ENCODE measurements at places on chromosomes 12 and 14.

DNA sequence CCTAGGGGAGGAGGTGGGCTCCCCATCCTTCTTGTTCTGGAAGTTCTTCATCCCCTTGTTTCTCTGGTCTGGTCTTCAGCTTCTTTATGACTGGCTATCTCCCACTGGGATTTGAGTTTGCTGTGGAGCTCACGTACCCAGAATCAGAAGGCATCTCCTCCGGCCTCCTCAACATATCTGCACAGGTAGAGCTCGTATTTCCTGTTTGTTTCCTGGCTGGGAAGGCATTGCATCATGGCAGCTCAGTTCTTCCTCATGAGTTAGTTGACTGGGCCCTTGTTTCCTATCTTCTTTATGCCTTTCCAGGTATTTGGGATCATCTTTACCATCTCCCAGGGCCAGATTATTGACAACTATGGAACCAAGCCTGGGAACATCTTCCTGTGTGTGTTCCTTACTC, 19.8 kb downstream of the ERG28 start:
- no peak for DNase-seq

GRCh38 chr14:93903342-93904184, 23.6 kb upstream of the FAM181A start:
- no peak for DNase-seq

GRCh38 chr12:102302553-102302952, 104.9 kb upstream of the PMCH start:
- no peak for DNase-seq

DNA sequence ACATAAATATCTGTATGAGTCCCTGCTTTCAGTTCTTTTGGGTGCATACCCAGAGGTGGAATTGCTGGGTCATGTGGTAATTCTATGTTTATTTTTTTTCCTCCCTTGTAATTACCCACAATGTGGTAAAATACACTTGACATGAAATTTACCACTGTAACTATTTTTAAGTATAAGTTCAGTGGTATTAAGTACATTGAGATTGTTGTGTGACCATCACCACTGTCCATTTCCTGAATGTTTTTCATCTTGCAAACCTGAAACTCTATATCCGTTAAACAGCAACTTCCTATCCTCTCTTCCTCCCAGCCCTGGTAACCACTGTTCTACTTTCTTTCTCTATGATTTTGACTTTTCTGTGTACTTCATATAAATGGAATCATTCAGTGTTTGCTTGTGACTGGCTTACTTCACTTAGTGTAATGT, 51.4 kb downstream of the BORCS5 start:
- DNase-seq, result no peak

GRCh38 chr12:92065018-92065499, 80.6 kb downstream of the BTG1 start:
- peak; percentile 48 for DNase-seq

GRCh38 chr12:11669348-11669747, 19.9 kb downstream of the ETV6 start:
- no peak for DNase-seq

- DNase-seq, result no peak
Measured at GRCh38 chr14:40074169-40074568, 641.9 kb upstream of the FBXO33 start.

DNA sequence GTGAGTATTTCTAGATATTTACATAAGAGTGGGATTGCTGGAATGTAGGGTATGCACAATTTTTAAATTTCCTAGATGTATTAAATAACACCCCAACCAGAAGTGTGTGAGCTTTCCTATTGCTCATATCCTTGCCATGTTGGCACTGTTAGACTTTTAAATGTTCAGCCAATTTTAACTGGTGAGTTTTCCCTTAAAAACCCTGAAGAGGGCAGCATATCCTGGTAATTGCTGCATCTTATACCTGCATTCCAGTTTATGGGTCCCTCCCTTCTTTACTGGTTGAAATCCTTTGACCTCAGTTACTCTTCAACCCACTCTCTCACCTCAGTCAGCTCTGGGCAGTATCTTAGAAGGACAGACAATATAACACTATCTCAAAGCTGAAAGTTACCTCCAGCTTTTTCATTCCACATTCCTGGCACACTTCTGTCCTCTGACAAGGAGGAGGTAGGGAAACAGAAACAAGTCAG, 270.6 kb downstream of the PAWR start:
- DNase-seq, result peak; percentile 94

- DNase-seq, result no peak
Measured at GRCh38 chr12:74424778-74425177, 112.9 kb upstream of the ATXN7L3B start.

DNA sequence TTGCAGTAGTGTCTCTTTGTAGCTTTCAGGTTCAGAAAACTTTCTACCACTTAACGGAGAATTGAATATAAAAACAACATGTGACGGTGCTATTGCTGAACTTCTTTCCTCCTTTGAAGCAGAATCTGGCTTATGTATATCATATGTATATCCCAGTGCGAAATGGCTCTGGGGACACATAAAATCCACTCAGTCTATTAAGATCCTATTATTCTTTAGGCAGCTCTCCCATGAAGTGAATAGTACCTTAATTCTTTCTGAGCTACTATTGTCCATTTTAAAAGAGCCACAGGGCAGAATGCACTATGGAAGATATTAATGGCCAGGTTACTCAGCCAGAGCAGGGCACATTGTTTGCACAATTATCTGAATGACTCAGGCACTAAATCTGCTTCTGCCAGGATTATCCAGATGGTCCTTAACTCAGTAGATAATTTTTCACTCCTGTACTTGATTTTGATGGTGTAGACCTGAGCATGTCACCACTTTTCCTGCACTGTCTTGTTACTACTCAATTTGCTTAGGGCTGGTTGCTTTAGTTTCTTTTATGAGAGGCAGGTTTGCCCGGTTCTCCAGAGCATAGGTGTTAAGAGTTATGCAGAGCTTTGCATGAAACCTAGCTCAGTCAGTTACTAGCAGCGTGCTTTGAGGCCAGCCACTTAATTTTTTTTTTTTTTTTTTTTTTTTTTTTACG, 5.5 kb downstream of the CNTN1 start:
- DNase-seq, result no peak

DNA sequence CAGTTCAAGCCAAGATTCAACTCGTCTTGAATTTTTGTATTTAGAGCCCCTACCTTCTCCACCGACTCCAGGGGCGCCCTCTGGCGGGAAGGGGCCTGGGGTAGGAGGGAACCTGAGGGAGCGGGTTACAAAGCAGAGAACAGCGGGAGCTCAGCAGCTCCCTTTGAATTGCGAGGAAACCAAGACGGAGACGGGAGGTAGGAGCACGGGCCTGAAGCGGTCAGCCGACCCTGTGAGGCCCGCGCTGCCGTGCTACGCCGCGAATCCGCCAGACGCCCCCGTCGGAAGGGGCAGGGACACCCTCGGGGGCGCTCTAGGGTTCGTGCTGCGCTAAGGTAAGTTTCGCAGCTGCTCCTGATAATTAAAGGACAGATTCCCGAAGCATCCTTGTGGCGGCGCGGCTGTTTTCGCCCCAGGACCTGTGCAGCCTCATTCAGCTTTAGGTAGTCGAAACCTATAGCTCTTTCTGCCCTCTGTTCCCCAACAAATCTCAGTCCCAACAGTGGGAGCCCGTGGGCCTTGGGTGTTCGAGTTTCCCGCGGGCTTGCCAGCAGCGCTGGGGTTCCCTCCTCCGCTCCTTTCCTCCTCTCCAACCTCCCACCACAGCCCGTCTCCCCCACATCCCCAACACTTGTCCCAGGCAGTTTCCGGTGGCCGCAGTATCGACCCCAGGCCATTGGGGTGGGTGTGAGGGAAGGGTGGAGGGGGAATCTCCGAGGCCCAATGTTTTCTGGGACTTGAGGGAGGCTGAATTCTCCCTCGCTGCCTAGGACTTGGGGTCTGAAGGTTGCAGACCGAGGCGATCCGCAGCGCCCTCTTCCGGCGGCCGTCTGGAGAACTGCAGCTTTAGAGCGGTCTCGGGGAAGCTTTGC, 5.1 kb upstream of the NKX2-1 start:
- DNase-seq, result peak; percentile 12

DNA sequence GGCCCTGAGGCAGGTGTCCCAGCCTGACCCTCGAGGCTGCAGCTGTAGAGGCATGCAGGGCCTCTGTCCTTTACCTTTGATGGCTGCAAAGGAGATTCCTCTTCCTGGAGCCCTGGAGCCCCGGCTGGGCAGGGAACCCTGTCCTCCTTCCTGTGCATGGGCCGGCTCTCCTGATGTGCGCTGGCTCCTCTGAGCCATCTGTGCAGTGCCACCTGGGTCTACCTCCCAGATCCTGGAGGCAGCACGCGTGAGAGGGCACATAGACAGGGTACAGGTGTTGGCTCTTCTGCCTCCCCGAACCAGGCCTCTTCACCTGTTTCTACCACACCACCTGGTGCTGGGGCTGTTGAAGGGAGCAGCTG, 115.1 kb downstream of the BEGAIN start:
- DNase-seq, result no peak

DNA sequence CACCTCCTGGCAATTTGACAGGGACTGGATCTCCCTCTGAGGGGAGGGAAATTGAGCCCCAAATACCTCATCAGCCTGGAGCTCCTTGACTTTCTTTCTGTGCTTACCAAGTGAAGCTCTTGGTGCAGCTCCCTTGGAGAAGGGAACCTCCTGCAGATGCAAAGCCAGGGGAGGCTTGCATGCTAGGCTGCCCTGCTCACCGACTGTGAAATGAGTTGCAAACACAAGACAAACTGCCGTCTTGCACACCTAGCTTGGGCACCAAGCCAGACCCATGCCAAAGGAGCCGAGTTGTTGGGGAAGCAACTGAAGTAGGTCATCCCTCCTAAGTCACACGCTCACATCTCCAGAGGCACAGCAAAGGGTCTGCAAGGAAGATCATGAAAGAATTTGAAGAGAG, 95.2 kb downstream of the GTF2A1 start:
- DNase-seq, result no peak

GRCh38 chr12:119005913-119006312, 24.6 kb downstream of the SRRM4 start:
- no peak for DNase-seq

DNA sequence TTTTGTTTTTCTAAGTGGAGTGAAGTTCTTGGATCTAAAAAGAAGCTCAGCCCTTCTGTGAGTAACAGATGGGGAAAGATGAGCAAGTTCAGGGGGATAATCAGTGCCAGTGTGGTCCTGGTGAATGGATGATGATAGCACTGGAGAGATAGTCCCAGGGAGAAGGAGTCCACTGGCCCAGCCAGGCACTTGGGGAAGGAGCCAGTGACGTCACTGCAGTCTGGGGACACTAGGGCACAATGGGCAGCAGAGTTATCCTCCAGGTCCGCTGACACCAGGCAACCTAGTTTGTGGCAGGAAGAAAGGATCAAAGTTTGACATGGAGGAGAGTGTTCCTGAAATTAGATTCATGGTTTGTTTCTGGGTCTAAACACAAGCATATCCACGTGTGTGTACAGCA, 101.5 kb downstream of the NTF3 start:
- no peak for DNase-seq

DNA sequence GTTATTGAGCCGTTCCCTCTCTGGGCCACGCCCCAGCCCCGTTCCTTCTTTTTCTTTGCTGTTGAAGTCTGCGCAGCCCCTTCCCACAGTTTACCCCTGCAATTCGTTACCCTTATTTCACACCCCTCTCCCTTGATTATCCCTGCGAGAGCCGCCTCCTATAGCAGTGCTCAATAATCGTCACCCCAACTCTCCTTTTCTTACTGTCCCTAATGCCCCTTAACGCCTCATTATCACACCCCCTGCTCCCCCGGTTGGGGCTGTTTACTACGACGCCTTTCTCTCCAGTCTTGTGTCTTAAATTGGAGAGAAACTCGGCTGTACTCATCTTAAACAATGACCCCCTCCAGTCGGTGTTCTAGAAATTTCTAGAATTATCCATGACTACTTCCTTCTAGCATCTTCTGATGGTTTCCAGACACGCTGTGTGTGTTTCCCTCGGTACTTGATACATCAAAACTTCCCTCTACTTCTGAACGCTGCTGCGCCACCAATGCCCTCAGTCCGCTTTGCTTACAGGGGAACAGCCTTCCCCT, 713 bp upstream of the FBXL14 start:
- peak; percentile 13 for DNase-seq

DNA sequence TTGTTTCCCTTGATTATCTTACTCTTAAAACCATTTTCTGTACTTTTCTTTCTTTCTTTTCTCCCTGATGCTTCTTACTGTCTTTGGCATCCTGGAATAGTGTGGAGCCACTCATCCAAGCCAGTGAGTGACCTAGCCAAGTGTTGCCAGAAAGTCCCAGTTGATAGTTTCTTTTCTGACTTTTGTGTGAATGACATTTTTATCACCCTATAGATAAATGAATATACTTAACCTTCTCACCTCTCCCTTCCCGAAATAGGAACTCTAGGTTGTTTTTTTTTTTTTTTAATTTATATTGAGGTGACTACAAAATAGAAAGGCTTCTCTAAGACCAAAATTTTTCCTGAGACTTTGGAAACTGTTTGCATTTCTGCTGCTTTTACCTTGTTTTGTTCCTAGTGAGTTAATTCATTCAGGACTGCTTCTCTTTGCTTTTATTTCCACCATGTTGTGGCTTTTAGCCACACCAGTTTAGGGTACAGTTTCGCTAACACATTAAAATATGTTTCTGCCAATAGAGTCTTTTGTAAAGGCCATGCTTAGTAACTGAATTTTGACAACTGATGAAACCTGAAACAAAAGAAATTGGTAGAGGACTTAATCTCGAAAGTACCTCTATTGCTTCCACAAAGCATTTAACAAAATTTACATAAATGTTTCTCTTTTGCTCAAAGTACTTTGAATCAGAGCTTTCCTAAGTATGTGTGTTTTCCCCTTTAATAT, 194.6 kb downstream of the ERC1 start:
- DNase-seq, result no peak

- DNase-seq, result no peak
Measured at GRCh38 chr12:55703288-55703687, 4.4 kb downstream of the ITGA7 start.

DNA sequence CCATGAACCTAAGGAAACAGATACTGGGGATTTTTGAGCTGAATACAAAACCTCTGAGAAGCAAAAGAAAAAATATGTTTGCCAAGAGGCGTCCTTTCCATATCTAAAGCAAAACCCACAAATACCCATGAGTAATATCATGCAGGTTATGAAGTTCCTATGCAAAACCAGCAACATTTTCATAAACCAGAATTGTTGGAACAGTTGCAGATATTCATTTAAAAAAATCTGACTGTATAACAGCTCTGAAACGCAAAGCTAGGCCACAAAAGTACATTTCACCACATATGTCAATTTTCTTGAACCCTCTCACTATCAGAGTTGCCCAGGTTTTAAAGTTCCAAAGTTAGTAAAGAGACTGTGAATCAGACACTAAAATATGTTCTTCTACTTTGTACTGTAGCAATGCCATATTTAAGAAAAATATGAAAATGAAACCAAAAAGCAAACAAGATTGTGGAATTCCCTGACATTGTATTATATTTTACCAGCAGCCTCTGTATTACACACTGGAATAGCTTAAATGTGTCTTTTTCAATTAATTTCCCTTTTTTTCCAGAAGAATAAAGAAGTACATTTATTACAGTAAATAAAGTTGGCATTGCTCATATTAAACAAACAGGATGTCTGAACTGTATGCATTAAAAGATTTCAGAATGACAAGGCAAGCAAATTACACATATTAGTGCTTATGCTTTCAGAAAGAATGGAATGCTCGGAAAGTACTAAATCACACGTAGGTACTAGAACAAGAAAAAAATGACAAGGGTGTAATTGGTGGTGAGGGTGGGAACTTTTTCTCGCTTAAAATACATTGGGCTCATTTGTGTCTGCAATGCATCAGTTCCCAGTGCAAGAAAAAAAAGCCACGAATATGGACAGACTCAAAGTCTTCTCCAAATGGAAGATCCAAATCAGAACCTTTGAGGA, 33.6 kb upstream of the HIF1A start:
- no peak for DNase-seq

- no peak for DNase-seq
Measured at GRCh38 chr12:4643747-4644146, 5.1 kb downstream of the AKAP3 start.

GRCh38 chr12:77965790-77966189, 135.1 kb downstream of the NAV3 start:
- no peak for DNase-seq

Data from lung microvascular endothelial cell (primary cell).